ENCODE measurements at places on chromosomes 4 and X.

DNA sequence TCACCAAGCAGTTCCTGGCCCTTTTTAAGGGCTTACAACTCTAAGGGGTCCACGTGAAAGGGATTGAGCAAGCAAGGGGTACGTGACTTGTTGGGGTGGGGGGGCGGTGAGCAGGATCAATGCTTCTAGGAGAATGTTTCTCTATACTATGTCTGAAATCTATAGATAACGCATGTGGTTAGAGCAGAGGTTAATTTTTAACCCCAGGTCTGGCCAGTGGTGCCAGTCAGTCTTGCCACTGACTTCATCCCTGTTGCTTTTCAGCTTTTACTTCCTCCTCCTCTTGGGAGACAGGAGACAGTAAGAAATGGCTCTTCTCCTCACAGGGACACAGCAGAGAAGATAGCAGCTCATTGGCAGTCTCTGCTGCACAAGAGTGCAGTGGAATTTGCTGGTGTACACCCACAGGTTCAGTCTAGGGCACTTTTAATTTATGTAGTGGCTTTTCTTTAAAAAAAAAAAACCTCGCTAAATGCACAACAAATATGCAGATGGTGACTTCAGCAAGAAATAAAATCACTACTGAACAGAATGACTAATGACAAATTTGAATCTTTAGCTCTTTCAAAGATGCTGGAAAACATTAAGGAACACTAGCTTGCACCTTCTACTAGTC lies 190.5 kb downstream of the CCNG2 start:
- no peak for DNase-seq

DNA sequence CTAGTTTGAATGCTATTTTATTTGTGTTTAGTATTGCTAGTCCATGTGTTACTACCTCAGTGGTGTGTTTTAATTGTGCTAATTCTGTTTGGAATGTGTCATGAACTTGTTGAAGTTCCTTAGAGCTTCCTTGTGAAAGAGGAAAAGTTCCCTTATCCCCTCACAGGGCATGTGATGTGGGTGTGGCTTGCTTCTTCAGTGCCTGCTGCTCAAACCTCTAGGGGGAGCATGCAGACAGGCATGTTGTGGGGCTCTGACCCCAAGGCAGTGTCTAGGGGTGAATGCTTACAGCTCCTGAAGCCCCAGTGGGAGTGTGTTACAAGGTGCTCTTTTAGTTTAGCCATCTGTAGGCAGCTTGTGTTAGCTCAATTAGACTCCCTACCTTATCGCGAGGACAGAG lies 86.5 kb downstream of the MAGED4 start:
- DNase-seq = peak; percentile 18

DNA sequence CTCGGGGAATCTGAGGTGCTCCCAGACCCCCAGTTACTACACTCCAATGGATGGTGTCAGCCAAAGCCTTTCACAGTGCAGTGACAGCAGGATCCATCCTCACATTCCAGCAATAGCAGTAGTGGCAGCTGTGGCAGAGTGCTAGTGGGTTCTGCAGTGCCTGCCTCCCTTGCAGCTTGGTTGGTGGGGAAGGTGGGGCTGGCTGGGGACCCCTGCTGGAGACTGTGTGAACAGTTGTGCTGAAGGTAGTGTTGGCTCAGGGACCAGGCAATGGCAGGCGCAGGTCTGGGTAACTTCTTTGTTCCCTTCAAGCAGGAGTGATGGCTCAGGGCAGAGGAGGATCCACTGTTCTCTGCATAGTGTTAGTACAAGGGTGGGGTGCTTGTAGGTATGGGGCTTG lies 343.7 kb upstream of the TRAM1L1 start:
- DNase-seq = no peak

- DNase-seq = no peak
Measured at GRCh38 chr4:27506401-27506800, 645.8 kb downstream of the STIM2 start.

- DNase-seq = no peak
Measured at GRCh38 chr4:28842271-28842670, 1877.9 kb upstream of the PCDH7 start.

DNA sequence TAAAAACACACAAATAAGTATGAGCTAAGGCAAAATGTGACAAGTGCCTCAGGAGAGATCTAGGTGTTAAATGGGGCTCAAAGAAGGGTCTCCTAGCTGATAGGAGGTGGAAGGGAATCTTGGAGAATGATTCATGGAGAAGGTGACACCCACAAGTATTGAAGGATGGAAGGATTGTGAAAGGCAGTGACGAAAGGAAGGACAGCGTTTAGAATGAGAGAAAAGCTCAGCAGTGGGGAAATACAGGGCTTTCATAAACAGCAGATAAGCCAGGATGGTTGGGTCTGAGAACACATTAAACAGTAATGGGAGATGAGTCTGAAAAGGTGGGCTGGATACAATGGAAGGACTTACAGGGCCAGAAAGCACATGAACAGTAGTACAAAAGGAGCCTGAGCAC lies 11.5 kb downstream of the ANXA5 start:
- DNase-seq = no peak

GRCh38 chr4:145788755-145789154 lies 108.8 kb downstream of the C4orf51 start:
- no peak for DNase-seq

- DNase-seq = no peak
Measured at GRCh38 chr4:108943371-108943770, 180.5 kb upstream of the ETNPPL start.

DNA sequence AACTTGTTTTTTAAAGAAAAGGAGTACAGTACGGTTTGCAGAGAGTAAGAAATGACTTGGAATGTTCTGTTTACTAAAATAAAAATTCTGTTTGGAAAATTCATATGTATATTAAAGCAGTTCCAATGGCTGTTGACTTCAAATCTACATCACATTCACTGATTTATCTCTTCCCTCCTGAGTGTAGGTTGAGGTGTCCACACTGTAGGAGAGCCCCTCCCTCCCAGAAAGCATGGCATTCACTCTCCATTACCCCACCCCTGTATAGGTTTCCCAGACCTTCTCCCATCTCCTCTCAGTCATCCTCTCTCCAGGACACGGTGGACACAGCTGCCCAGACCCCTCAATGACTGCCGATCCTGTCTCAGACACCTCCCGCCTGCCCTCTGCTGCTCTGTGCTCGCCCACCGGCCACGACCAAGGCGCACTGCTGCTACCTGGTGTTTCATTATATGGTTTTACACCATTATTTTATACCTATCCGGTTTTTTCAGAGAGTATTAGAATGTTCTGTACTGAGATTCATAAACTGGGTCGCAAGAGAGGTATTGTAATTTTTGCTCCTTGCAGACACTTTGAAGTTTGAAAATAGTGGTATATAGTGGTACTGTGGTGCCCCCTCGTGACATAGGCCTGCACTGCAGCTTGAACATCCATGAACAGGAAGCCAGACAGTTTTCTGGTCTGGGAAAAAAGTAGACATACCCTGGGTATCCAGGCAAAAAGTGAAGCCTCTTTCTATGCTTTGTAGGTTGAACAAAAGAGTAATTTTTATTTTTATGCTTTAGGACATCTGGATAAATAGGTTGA lies 38.8 kb upstream of the BEX4 start:
- DNase-seq = peak; percentile 37

DNA sequence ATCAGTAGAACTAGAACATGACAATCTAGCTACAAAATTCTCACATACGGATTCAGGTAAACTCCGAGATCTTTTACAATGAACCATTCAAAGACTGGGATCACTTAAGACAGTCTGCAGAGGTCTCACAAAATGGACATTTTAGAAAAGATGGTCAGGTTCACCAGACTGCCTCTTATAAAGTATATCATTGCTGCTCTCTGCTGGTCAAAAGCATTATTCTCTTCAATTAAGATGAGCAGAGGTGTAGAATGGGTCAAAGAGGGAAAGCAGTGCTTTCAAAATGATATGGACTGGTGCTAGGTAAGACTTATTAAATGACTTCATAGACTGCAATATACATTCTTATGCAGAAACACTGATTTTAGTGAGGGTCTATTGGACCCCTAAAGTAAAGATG lies 434.7 kb downstream of the PACRGL start:
- peak; percentile 11 for DNase-seq

DNA sequence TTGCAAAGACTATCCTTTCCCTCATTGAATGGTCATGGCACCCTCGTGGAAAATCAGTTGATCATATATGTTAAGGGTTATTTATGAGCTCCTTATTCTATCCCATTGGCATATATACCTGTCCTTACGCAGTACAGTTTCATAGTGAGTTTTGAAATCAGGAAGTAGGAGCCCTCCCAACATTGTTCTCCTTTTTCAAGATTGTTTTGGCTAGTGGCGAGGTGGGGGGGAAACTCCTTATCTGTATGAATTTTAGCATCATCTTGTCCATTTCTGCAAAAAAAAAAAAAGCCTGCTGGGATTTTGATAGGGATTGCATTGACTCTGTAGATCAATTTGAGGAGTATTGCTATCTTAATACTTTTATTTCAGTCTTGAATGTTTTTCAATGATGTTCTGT lies 2.5 kb upstream of the USP9X start:
- DNase-seq = no peak

DNA sequence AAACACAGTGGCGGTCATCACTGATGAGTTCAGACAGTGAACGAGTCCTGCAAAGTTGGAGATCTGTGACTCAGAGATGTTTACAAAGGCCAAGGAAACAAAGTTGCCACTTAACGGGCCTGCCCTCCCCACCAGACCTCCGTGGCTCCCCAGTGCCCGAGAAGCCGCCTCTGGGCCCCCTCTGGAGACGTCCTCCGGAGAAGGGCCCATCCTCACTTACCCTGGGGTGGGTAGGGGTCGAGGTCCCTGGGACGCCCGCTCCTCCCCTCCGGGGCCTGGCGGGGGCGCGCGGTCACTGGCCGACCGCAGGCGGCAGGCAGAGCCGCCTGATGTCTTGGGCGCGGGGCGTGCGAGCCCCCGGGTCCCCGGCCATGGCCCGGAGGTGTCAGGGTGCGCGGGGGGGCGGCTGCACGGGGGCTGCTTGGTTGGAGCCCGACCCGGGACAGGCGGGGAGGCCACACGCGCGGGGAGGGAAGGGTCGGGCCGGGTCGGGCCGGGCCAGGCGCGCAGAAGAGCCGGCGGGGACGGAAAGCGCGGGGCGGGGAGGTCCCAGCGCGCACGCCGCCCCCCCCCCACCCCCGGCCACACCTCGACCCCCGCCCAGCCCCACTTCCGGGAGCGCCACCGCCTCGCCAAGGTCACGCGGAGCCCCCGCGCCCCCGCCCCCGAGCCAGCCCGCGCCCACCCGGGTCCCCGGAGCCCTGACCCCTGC lies 529 bp downstream of the DHRSX start:
- peak; percentile 7 for DNase-seq

DNA sequence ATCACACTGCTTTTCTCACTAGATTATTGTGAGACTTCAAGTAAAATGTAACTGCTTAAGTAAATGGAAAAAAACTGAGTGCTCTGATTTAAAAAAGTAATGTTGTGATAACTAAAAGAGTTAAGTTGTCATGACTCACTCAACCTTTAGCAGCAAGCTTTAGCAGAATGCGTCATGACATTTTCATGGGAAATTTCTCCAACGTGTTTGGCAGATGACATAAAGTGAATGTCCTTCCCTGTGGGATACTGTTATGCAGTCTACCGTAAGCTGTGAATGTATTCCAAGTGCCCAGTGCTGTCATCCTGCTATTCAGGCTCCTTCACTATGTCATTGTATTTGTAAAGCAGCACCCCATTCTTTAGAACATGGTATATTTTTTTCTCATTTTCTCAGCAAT lies 136.2 kb downstream of the CPXCR1 start:
- DNase-seq = no peak

DNA sequence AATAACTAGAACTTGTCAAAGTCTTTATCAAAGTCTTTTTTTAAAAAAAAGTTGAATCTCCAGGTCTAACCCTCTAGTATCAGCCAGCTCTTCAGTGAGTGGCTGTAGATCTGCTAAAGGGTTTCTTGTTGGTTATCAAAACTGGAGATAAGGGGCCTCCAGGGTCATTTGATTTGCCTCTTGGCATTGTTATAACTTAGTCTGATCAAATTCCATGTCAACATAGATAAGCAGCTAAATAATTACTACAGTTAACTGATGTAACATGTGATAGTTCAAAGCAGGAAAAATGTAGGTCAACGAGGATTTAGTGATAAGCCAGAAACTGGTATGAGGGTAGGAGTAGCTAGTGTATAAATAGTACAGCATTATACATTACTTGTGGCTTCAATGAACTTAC lies 465.1 kb downstream of the PDHA2 start:
- DNase-seq = no peak

GRCh38 chrX:50719614-50720013 lies 94.4 kb downstream of the SHROOM4 start:
- DNase-seq = no peak

DNA sequence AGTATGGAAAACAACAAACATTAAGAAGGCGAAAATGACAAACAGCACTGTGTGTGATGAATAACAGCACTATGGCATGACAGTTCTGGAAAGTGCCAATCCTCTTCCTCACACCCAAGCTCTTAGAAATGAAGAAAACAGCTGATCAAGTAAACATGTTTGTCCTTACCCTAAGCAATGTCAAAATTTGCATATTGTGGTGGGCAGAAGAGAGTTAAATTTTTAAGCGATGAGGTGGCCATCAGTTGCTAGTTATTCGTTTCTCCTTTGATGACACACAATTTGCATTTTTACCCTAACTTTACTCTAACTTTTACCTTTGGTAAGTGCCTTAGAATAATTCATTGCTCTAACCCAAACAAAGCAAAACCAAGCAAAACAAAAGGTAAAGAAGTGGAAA lies 8.8 kb downstream of the PROM1 start:
- no peak for DNase-seq
